ENCODE measurements at places on chromosomes 2 and 18.

- no peak for DNase-seq
Measured at GRCh38 chr2:181586569-181587081, 70.3 kb downstream of the CERKL start.

- no peak for DNase-seq
Measured at GRCh38 chr2:56244911-56245530, 61.2 kb downstream of the CCDC85A start.

DNA sequence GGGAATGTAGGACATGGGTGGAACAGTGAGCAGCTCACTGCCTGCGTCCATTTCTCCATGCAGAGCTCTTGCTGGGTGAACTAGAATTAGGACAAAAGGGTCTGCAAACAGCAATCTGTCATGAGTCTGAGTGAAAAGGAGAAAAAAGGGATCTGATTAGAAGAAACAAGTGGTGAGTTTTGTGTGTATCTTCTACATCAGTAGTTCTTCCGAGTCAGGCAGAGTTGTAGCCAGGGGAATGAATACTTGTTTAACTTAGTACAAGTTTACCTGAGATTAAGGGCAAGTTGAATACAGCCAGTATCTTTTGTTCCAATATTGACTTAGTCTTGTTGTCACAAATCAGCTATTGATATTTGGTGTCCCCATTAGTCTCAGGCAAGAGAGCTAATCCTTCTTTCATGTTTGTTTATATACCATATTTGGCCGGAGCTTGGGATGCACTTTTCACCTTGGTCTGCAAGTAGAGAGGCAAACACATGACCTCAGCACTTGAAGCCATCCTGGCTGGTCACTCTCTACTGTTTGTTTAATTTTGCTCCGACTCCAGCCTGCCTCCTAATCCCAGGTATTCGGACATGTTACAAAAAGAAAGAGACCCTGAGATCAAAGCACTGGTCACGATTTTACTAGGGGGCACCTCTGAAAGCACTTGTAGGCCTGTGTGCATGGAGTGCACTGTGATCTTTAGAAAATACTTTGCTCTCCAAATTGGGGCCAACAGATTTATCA is 211.0 kb upstream of the NT5C1B start:
- no peak for DNase-seq

DNA sequence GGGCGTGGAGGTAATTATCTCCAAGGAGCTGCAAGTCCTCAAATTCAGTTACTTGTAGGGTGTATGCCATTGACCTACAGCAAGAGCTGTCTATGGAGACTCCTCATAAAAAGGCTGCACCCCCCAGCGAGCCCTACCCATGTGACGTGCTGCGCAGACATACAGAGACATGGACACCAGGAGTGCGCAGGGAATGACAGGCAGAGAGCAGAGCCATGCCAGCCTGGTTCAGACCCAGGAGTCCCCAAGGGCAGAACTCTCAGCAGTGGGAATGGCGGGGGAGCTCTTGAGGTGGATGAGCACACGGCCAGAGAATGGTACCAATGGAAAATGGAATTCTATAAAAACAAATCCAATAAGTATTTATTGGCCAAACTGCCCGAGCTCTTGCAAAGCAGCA is 310.1 kb downstream of the MYCN start:
- no peak for DNase-seq

All from 8988T (cell line).